Glutamatergic neuron (in vitro differentiated cells): ENCODE measurements at places on chromosomes 16 and 17. TPM values are rescaled to one million over a fixed set of nuclear protein-coding genes. Genes with fewer than 3 reads are reported as not detected.

DNA sequence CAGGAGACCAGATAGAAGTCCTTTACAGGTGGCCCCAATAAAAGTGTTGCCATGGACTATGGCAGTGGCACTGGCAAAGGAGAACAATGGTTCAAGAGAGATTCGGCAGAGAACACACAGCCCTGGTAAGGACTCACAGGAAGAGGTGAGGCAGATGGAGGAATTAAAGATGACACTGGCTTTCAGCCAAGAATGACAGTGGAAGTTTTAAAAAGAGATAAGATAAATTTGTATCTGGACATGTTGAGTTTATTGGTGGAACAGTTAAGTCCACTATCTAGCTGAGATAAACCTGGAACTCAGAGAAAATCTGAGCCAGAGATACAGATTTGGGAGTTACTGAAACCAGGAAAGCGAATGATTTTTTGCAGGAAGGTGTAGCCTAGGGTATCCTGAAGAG lies 20.1 kb downstream of the CMC2 start:
- DNase-seq, result no peak

DNA sequence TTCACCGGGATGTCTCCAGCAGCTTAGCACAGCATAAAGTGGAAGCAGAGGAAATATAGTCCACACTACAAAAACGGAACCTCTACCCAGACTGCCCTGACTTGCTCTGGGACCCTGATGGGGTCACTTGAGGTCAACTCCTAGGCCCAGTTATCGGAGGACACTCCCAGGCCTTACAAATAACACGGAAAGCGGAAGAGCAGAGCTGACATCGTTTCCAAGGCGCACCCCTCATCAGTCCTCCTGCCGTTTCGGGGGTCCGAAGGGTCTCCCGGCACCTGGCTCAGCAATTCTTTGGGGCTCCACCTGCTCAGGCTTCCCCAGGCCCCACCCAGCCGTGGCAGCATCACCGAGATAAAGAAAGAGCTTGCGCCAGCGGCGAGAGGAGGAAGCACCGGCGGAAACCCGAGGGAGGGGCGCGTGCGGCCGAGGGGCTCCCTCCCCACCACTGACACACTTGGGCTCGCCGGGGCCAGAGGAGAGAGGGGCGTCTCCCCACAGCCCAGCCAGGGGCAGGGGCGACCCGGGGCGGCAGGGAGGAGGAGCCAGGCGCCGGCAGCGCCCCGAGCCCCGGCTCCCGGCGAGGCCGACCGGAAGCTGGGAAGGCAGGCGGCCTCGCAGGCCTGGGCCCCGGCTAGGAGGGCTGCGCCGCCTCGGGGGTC lies 727 bp downstream of the CORO7 start:
- DNase-seq, result peak; percentile 53

GRCh38 chr17:52383493-52384100 lies 225.1 kb upstream of the CA10 start:
- peak; percentile 66 for DNase-seq

DNA sequence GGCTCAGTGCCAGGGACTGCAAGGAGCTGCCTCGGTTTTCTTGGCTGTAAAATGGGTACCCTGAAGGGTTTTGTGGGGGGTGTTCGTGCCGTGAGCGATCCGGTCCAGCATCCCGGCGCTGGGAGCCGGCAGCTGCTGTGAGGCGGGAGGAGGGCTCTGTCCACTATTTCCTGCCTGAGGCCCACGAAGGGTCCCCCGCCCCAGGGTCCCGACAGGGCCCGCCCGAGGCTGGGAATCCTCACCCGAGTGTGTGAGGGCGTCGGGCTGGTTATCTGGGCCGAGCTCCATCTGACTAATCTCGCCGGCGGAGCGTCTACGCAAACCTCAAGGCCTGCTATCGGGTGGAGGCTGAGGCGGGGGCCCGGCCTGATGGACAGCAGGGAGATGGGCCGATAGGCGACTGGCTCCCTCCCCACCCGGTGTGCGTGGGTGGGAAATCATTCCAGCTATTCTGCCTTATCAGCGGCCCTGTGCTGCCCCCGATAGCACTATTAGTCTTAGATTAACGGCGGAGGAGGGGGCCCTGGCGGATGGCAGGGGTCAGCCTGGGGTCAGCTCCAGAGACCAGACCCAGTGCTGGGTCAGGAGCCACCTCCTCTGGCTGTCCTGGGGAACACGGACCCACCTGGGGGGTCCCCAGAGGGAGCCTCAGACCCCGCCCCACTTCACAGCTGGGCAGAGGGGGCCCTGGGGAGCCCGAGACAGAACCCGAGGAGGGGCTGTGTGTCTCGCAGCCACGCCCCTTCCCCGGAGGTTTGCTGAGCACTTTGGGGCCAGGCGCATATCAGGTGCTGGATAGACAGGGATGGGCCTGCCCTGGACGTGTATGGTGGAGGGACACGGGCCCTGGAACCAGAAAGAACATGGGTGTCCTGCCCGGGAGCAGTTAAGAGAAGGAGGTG lies 44.7 kb downstream of the ZFPM1 start:
- DNase-seq, result no peak

DNA sequence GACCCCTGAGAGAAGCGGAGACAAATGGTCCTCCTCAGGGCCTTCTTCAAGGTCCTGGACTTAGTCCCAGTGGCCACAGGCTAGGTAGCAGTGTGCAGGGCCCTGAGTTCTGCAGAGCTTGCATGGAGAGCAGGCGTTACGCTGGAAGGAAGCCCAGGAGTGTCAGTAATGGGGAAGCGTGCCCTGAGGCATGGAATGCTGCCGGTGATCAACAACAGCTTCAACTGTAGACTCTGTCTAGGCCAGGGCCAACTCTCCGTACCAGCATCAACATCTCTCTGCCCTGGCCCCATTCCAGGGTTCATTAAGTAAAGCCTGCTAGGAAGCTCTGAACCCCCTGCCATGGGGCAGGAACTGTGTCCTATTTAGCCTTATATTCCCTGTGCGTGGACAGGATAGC lies 568 bp upstream of the TNK1 start:
- DNase-seq, result no peak

- DNase-seq, result no peak
These were observed 6.0 kb downstream of the PPM1D start for GRCh38 chr17:60606036-60606435.

DNA sequence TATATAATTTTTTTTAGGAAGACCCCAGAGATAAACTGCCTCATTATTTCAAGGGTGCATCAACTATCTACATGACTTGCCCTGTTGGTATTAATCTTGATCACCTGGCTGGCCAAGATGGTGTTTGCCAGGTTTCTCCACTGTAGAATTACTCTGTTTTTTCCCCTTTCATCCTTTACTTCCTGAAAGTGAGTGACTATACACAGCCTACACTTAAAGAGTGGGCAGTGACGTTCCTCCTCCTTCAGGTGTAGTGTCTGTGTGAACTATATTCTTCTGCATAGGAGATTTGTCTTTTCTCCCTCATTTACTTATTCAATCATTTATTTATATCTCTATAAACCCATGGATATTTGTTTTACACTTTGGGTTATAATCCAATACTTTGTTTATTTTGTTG lies 246.7 kb downstream of the IRF8 start:
- no peak for DNase-seq

GRCh38 chr16:17780181-17780580 lies 309.4 kb upstream of the XYLT1 start:
- DNase-seq, result no peak

- peak; percentile 82 for DNase-seq
These were observed at the start of gene CISD3 for GRCh38 chr17:38729886-38730525. TSS of gene CISD3 (plus strand) at chr17:38730341. CDS start at chr17:38730359, 18 bp downstream.

- DNase-seq, result no peak
These were observed 55.2 kb upstream of the SREBF1 start for GRCh38 chr17:17892009-17892408.

DNA sequence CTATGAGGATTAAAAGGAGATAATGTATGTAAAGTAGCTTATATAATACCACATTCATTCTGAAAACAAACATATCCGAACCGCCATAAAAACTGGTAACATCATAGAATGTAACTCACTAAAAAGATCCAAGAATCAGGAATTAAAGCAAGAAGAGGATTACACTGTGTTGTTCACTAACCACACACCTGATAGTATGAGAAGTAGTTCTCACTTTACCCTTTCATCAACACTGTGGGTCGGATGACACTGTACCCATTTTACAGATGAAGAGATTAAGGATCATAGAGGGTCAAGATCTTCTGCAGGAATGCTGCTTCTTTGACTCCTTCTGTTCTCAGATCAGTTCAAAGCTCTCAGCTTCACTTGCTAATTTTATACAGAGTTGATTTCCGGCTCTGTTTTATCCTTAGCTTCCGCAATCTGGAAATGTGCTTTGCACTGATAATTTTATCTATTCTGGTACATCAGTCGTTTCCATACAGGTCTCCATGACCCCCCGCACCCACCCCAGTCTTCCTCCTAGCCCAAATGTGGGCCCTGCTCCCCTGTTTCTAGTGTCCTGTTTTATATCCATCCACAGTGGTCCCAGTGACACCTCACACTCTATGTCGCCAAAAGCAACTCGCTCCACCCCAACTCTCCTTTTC lies 288.6 kb upstream of the CCL2 start:
- DNase-seq, result no peak

DNA sequence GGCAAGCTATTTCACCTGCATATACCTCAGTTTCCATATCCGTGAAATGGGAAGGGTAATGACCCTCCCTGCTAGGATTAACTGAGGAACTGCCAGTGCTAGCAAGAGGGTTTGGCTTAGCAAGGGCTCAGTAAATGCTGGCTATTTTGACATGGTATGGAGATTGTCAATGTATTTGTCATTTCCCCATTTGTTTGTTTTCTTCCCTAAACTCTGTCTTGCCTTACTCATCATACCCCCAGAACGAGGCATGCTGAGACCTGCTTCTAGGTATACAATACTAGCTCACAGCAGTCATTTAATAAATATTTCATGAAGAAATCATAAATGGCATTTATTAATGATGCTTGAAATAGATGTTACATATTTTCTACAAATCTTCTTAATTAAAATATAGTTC lies 124.0 kb downstream of the DYNLRB2 start:
- no peak for DNase-seq

- no peak for DNase-seq
These were observed 10.4 kb downstream of the KPNB1 start for GRCh38 chr17:47660064-47660492.

- no peak for DNase-seq
These were observed 4.0 kb downstream of the SUPT4H1 start for GRCh38 chr17:58348038-58348437.

DNA sequence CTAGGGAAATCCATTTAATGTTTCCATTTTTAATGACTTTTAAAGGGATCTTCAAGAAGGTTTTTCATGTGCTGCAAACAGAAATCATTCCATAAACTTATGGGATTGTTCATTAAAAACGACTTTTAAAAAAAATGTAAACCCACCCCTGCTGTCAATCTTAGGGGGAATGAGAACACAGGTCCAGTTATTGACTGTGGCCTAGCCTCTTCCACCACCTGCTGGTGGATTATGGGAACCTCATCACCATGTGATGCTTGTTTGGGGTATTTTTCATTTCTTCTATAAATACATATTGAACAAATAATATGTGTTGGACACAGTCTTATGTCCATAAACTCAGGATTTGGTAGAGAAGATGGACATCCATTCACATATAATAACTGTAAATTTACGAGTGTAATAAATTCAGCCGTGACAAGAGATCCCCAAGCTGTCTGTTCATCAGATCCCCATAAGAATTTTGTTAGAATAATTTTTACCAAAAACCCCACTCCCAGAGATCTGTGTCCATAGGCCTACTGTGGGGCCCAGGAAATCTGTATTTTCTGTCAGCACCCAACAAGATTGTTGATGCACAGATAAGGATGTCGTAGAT lies 42.0 kb upstream of the TMC5 start:
- peak; percentile 58 for DNase-seq

- no peak for DNase-seq
These were observed 31.3 kb upstream of the TOX3 start for GRCh38 chr16:52578007-52578828.

GRCh38 chr17:41836550-41837196 lies 641 bp upstream of the NT5C3B start:
- no peak for DNase-seq

DNA sequence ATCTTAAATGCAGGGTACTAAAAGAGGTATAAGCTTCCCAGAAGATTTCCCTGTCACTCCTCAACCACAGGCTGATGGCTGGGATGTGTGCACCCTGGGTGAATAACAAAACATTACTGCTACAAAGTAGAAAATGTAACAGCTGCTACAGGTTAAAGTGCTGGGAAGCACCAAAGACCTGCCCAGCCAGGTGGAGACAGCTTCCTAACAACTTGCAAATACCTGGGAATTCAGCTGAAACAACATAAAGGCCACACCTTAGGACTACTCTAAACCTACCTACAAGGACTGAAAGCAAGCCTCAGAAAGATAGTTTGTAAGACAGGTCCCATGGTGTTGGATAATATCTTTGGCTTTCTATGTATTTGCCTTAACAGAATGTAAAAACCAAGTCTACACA lies 118.5 kb downstream of the CEP112 start:
- DNase-seq, result no peak

DNA sequence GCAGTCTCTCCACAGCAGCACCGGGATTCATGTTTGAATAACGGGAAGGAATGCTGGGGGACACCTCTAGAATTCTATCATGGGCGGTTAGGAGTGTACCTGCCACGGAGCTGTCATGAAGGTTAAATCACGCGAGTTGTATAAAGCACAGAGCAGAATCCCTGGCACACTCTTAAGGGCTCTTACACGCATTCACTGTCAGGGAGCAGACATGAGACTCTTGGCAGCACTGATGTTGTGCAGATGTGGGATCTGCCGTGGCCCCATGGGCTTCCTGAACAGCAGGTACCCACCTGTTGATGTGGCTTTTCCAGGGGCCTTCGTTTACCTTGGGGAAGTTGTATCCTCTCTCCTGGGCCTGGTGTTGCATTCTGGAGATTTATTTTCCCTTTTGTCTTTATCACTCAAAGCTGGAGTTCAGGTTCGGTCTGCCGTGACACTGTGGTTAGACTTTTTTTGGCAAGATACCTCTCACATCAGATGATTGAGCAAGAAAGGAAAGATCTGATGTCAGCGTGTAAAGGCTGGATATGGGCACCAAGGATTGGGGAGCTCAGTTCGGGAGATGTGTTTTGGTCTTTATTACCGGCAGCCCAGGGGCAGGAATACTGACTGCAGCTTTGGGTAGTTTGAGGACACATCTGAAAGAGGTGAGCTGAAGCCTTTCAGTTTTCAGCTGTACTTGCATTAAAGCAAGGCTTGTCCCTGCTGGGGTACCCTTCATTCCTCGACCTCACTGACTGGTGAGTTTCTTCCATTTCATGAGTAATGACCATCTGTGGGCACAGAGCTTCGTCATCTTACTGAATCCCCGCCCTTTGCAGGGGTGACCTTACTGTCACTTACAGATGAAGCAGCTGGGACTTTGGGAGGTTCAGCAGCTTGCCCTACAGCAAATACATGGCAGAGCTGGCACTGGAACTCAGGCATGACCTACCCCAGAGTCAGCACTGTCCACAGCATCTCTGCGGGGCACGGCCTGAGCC lies 19.3 kb downstream of the KNOP1 start:
- DNase-seq, result no peak

GRCh38 chr17:542943-543342 lies 171.7 kb downstream of the VPS53 start:
- DNase-seq, result no peak

Gene DHX40
- 33.7 TPM for total RNA-seq

Gene NLK
- total RNA-seq, result 33.8 TPM

Gene C1QL1
- 14.6 TPM for total RNA-seq

Gene TBC1D28
- total RNA-seq, result 0.44 TPM

Gene KRTAP4-6
- not detected for total RNA-seq

Gene WSCD1
- 35.6 TPM for total RNA-seq

Gene KRTAP17-1
- total RNA-seq, result not detected

Gene CIAPIN1
- 129 TPM for total RNA-seq

Gene CDRT15L2
- not detected for total RNA-seq

Gene ZFP90
- total RNA-seq, result 87.0 TPM

Gene KRTAP4-4
- not detected for total RNA-seq

Gene PRR35
- total RNA-seq, result not detected

Gene C16orf96
- 0.83 TPM for total RNA-seq

Gene ABCA10
- 4.2 TPM for total RNA-seq
